Neural progenitor cell (in vitro differentiated cells): ENCODE measurements at places on chromosomes 7 and 10.
A peak's percentile ranks its signal among the peaks of the same experiment; 100 is the strongest.

DNA sequence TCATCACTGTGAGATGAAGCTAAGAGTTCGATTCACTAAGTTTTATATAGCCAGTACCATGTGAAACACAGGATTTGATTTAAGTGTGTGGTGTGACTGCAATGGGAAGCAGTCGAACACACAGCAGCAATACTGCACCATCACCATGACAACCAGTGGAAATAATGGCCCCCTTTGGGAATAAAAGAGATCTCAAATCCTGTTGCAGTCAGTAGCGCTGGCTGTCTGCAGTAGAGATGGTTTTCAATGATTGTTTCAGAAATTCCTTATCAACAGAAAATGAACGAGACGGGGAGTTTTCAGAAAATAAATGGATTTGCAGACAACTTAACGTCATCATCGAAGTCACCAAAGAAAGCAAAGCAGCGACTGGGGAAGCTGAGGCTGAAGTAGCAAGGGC lies 91.0 kb downstream of the PTPRE start:
- peak; percentile 37 for DNase-seq

GRCh38 chr7:75066521-75066920 lies 7.1 kb downstream of the RCC1L start:
- DNase-seq: no peak

GRCh38 chr10:43411536-43411935 lies 2.5 kb upstream of the HNRNPF start:
- DNase-seq: no peak

DNA sequence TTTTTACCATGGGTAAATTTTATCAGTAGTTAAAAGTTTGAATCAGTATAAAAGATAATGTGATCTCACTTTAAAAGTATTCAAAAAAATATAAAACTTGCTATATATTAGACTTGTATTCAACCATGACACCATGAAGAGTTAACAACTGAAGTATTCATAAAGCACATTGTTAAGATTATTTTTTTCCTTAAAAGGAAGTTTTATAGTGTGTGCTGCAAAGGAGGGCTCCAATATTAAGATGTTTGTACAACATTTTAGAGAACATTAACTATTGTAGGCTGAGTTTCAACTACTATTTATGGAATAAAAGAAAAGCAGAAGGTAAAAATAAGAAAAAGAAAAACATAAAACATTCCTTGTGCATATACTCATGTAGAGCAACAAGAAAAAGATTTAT lies 24.5 kb upstream of the CUBN start:
- no peak for DNase-seq

DNA sequence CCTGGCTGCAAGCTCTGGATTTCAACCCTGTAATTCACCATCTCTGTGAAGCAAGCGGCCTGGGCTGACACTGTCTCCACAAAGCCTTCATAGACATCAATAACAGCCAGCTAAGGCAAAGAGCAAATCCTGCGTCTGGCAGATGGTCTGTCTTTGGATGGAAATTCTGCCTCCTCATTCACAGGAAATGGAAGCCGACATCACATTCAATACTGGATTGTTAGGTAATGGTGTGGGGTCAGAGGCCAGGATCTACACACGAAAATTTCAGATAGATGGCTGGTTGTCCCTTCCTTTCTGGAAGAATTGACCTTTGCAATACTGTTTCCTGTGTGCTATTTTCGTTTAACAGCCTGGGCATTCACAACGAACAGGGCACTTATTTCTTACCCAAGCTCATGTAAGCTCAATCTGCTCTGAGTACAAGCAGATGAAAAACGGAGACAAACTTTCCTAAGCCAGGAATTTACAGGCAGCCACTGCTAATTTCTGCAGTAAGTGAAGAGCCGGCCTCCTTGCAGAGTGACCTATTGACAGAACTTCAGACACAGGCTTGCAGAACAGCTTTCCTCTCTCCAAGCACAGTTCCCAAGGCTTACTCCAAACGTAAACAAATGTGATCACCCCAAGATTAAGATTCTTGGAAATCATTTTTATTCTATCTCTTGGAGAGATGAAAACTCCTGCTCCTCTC lies 3.1 kb upstream of the ADAM12 start:
- no peak for DNase-seq

DNA sequence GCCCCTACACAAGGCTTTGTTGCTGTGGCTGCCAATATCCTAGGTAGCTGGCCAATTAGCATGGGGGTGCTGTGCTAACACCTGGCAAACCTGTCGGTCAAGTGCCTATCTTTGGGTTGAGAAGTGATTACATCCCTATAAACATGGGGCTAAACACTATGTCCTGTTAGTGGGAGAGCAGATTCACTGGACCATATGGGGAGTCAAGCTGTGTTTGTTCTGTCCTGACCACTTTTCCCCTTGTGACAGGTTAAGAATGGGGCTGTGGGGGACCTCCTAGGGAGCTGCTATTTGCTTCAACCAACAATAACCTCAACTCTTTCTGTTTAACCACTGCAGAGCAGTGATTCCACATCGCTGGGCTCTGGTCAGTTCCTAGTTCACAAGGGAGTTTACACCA lies 151.5 kb upstream of the AOAH start:
- peak; percentile 60 for DNase-seq

- DNase-seq: no peak
Measured at GRCh38 chr7:22723181-22723601, 3.8 kb upstream of the IL6 start.

- no peak for DNase-seq
Measured at GRCh38 chr10:97502916-97503315, 4.2 kb downstream of the UBTD1 start.

DNA sequence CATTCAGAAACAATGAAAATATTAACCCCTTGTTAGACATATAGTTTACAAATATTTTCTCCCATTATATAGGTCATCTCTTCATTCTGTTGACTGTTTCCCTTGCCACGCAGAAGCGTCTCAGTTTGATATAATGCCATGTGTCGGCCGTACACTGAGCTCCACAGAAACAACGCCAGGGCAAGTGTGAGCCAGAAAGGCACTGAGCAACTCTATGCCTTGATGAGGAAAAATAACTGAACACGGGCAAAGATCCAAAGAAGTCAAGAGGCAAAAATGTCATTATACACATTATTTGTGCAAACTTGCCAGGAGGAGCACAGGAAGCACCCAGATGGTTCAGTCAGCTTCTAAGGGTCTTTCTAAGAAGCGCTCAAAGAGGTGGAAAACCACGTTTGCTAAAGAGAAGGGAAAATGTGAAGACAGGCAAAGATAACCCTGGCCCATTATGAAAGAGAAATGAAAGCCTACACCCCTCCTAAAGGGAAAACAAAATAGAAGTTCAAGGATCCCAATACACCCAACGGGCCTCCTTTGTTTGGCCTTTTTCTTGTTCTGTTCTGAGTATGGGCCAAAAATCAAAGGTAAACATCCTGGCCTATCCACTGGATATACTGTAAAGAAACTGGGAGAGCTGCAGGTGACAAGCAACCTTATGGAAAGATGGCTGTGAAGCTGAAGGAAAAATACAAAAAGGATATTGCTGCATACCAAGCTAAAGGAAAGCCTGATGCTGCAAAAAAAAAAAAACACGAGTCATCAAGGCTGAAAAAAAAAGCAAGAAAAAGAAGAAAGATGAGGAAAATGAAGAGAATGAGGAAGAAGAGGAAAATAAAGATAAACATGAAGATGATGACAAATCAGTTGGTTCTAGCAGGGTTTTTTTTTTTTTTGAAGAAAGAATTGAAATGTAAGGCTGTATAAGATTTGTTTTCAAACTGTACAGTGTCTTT lies 15.5 kb downstream of the ARHGAP12 start:
- DNase-seq: no peak

DNA sequence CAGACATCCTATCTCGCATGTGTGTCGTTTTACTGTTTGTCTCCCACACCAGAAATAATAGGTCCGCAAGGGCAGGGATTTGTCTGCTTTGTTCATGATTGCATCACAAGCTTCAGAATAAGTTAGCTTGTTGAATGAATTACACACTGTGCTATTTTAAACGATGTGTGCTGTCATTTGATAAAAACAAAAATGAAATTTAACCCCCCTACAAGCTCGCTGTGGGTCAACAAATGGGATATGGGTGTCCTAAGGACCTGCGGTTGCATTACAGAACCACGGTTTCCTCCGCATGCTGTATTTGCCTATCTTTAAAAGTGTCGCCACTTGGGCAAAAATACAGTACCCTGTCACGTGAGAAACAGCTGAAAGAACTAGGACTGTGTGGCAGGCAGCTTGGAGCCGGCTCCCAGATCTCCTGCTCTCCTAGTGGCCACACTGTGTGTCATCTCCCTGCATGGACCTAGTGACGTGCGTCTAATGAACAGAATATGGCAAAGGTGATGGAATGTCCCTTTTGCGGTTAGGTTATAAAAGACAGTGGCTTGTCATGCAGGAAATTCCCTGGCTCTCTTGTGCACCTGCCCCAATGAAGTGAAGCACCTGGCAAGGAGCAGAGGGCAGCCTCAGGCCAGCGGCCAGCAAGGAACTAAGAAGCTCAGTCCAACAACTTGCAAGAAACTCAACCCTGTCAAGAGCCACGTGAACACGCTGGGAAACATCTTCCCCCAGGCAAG lies 32.9 kb upstream of the CRYGN start:
- DNase-seq: no peak

GRCh38 chr7:91566402-91566732 lies 302.1 kb downstream of the FZD1 start:
- no peak for DNase-seq

- DNase-seq: no peak
Measured at GRCh38 chr10:112340601-112341000, 33.3 kb upstream of the ACSL5 start.

DNA sequence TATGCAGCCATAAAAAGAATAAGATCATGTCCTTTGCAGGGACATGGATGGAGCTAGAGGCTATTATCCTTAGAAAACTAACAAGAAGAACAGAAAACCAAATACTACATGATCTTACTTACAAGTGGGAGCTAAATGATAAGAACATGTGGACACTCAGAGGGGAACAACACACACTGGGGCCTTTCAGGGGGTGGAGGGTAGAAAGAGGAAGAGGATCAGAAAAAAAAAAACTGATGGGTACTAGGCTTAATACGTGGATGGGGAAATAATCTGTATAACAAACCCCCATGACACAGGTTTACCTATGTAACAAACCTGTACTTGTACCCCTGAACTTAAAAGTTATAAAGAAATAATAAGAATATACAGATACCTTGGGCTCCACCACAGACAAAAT lies 514.2 kb downstream of the ARL4A start:
- no peak for DNase-seq

- DNase-seq: no peak
Measured at GRCh38 chr10:123212063-123212462, 57.9 kb downstream of the BUB3 start.

GRCh38 chr7:91239772-91240171 lies 24.5 kb upstream of the FZD1 start:
- no peak for DNase-seq

DNA sequence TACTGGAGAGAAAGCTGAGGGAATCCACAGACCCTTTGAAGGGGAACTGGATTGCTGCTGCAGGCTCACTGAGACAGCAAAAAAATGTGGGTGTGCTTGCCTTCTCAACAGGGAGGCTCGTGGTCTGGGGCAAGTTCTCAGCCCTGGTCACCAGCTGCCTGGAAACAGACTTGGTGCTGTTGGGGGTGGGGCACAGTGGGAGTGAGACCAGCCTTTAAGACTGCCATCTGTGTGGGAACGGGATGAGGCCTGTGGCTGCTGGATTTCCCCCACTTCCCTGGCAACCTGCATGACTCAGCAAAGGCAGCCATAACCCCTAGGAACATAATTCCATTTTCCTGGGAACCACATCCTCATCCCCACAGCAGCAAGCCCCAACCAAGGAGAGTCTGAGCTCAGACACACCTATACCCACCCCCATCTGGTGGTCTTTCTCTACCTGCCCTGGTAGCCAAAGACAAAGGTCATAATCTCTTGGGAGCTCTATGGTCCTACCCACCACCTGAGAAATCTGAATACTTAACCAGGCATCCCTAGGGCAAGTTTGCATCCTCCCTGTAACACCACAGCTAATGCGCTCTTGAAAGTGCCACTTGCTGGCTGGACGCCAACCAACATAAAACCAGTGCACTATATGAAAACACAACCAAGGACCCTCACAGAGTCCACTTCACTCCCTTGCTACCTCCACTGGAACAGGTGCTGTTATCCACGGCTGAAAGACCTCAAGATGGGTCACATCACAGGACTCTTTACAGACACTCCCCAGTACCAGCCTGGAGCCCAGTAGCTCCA lies 45.0 kb upstream of the TFEC start:
- DNase-seq: no peak

- no peak for DNase-seq
Measured at GRCh38 chr10:29840516-29841276, 205.9 kb upstream of the SVIL start.

DNA sequence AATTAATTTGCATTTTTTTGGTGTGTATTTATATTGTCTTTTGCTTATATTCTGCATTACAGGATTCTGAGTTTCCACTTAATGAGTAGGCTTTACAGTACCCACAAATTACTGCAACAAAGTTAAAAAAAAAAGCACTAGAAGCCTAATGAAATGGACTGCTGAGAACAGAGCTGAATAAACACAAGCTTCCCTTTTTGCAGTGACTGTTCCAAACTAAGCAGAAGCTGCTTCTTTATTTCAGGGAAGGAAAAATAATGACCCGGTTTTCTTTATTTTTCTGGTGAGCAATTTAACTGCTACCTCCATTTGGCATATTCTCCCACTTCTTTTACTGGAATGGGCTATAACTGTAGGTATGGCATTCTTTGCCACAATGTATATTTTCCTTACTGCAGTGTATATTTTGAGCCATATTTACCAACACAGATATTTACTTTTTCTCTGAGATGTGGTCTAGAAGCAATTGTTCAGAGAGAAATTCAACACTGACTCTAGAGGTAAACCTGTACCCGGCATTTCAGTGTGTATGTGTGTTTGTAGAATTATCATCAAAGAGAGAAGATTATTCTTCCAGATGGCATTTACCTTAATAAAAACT lies 56.9 kb downstream of the HDAC9 start:
- DNase-seq: no peak

GRCh38 chr10:18886102-18886501 lies 162.5 kb upstream of the MALRD1 start:
- DNase-seq: no peak

- peak; percentile 21 for DNase-seq
Measured at GRCh38 chr7:44639671-44640321, 33.4 kb downstream of the OGDH start.

GRCh38 chr10:59064759-59065539 lies 111.5 kb upstream of the PHYHIPL start:
- peak; percentile 10 for DNase-seq

DNA sequence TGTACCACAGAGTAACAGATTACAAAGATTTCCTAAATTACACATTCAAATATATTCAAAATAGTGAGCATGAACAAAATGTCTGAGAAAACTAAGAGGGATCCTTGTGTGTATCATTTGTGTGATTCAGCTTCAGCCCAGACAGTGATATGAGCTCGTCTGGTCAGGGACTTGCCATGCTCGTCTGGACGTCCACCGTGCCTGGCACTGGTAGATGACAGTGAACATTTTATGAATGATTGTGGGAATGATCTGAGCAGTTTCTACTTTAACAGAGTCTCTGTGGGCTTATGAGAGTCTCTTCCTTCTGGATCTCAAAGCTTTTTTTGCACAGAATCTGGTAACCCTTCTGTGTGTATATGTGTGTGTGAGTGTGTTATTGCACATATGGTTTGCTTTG lies 34.2 kb upstream of the ANKRD2 start:
- no peak for DNase-seq
